Ureter (tissue), 1 donor: ENCODE measurements at places on chromosomes 11 and 22. TPM values are rescaled to one million over a fixed set of nuclear protein-coding genes. Genes with fewer than 3 reads are reported as not detected.

APOBEC3C gene
- 41.4 TPM for total RNA-seq

SLC22A8 gene
- not detected for total RNA-seq

ANKK1 gene
- 1.4 TPM for total RNA-seq

PATE4 gene
- not detected for total RNA-seq

MUC5AC gene
- not detected for total RNA-seq

LMNTD2 gene
- 8.8 TPM for total RNA-seq

LRRC32 gene
- 83.7 TPM for total RNA-seq
